ENCODE measurements at places on chromosomes 7 and 10.

- DNase-seq: peak; percentile 18
These were observed 96.3 kb downstream of the ALOX5 start for GRCh38 chr10:45470098-45471012.

DNA sequence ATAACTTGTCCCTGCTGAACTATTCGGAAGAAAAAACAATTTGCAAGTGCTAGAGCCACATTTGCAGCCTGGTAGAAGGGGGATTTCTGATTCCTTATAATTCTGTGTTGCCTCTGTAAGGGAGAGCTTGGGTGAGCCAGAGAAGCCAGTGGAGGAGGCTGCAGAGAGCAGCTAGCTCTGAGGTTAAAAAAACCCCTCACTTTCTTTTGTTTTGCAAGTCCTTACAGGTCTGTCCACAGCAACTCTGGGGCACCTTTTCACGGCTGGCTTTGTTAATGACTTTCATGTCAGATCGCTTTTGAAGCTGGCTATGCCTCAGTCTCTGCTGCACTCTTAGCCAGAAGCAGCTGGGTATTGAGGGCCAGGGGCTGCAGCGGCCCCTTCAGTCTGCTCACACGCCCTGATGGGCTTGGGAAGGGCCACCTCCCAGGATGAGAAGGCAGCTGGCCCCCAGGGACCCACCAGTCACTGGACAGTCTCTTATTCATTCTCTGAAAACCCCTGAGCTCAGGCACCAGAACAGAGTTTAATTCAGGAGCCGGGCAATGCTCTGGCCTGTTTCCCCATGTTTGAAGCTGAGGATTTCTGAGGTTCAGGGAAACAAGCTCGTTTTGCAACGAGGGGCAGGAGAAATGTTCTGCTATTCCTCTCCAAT is 30.9 kb downstream of the TRIM8 start:
- peak; percentile 32 for DNase-seq

DNA sequence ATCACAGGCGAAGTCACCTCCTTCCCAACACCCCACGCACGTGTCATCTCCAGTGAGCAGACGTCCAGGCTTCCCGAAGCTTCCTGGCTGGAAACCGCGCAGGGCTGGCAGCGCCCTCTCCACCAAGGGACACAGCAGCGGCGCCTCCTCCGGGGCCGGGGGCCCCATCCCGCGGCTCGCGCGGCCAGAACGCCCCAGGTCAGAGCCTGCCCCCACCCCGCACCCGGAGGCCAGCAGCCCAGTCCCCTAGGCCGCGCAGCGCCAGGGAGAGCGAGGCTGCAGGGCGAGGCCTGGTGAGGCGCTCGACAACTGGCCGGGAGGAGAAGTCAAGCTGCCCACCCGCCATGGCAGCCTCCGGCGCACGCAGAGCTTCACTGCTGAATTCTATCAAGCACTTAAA is 247.0 kb downstream of the SEMA3D start:
- no peak for DNase-seq

GRCh38 chr10:22320591-22321155 is at the start of gene BMI1:
BMI1 (plus strand) TSS chr10:22321099; CDS start chr10:22326450, 5,351 bp downstream.
- DNase-seq: peak; percentile 91

- DNase-seq: no peak
These were observed 7.2 kb downstream of the UPP1 start for GRCh38 chr7:48096273-48096672.

GRCh38 chr10:117439243-117439912 is 64.1 kb upstream of the PDZD8 start:
- DNase-seq: no peak

- DNase-seq: no peak
These were observed 36.4 kb downstream of the JAKMIP3 start for GRCh38 chr10:132102071-132102716.

GRCh38 chr7:93212881-93213280 is 13.4 kb downstream of the HEPACAM2 start:
- no peak for DNase-seq

DNA sequence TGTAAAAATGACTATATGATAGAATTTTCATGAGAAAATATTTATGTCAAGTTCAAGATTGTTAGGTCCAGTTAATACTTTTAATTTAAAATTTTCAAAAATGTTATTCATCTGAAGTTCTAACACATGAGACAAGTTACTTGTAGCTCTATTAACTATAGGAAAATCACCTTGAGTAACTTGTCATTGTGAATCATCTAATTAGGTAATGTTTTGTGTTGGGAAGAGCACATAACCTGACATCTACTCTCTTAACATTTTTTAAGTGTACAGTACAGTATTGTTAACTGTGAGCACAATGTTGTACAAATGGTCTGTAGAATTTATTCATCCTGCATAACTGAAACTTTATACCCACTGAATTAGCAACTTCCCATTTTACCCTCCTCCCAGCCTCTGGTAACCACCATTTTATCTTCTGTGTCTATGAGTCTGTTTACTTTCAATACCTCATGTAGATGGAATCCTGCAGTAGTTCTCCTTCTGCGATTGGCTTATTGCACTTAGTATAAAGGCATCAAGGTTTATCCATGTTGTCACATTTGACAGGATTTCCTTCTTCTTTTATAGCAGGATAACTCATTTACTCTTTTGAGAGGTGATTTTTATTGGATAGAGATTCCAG is 54.6 kb downstream of the ARL4A start:
- DNase-seq: peak; percentile 15

GRCh38 chr7:30557245-30557644 is 37.4 kb upstream of the GARS1 start:
- DNase-seq: no peak

GRCh38 chr10:112918771-112919170 is 31.3 kb upstream of the TCF7L2 start:
- no peak for DNase-seq

Data from adipocyte (in vitro differentiated cells).